ENCODE measurements at places on chromosomes 7 and 10. TPM values are rescaled to one million over a fixed set of nuclear protein-coding genes. Genes with fewer than 3 reads are reported as not detected.

The OPALIN gene
- not detected for total RNA-seq

DNA sequence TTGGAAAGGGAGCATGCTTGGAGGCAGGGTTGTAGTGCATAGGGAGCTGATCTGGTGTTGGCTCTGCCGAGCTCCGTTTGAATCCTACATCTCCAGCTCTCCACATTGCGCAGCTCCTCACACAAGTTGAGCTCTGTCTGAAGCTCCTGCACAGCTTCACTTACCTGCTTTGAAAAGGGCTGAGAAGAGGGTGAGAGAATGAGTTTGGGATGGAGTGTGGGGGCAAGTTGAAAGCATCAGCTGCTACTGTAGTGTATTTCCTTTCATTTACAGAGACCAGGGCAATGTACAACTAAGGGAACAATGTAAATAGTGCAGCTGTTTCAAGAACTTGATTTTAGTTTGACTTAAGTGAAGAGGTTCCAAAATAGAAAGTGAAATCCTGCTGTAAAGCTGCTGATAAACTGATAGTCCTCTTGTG is 88.5 kb downstream of the VTI1A start:
- DNase-seq, result no peak

DNA sequence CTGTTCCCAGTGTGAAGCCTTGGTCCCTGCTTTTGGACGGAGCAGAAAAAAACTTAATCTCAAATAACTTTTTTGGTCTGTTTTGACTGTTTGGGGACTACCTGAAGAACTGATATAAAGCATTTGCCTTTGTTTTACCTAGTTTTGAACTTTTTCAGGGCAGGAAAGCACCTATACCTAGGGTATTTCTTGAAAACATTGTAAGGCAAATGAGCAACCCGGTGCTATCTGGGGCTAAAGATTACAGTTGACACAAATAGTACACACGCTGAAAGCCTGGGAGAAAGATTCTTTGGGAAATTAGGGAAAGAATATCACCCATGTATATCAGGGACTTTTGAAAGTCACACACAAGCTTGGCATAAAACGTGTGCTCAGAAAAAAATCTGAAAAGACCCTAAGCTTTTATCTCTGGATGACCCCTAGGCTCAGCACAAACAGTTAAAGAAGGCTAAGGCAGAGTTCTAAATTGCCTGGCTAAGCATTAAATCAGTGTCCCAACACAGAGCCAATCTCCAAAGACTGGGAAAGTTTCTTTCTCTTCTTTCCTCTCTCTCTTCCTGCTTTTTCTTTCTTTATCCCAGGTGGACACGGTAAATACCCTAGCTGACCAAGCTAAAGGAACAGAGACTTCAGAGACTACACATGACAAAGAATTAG is 389.8 kb downstream of the SH2D4B start:
- DNase-seq, result no peak

- peak; percentile 71 for DNase-seq
These were observed 174.9 kb upstream of the NRP1 start for GRCh38 chr10:33509231-33509831.

The NANOS1 gene
- total RNA-seq, result 5.1 TPM

DNA sequence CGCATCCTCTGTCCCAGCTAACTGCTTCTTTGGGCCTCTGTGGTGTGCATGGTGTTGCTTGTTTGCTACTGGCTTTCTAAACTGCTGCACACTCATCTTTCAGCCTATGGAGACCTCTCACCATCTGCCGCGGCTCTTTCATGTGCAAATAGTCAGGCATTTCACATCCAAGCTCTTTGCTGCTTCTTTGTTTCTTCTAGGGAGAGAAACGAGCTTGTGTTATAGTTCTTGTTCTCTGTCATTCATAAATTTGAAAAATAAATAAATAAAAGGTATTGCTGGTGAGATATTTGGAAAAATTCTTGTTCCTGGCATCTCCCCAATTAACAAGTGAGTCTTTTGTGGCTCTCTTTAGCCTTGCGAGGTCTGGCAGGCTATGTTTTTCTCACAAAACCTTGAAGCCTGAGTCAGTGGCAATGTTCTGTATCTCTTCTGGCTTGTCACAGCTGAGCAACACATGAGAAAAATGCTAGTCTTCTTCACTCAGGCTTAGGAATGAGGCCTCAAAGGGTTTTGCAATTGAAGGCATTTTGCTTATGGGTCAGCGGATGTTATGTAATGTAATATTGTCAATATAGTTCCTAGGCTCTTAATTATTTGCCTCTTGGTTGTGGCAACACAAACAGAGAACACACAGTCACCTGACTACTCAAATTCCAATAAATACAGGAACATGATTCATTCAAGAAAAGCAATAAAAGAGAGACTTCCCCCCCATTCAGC is 274.0 kb downstream of the FRMD4A start:
- peak; percentile 74 for DNase-seq

The ARL3 gene
- 6.2 TPM for total RNA-seq

- DNase-seq, result no peak
These were observed 242.0 kb downstream of the AUTS2 start for GRCh38 chr7:69840248-69840647.

DNA sequence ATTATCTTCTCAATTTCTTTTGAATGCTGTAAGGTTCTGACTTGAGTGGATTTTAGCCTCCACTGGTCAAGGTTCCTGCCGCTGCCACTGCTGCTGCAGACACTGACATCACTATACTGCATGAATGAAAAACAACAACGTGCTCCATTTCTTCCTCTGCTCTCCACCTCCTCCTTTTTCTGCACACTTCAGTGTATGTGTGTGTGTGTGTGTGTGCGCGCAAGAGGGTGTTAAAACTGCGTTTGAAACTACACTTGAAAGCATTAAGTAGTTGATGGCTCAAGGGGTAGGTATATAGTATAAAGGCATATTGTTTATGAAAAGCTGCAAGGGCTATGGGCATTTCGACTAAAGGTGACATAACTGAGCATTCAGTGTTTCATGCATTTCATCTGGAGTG is 3.5 kb downstream of the GLCCI1 start:
- no peak for DNase-seq

Data from myocyte (in vitro differentiated cells).